ENCODE measurements at places on chromosomes 13 and 19.

DNA sequence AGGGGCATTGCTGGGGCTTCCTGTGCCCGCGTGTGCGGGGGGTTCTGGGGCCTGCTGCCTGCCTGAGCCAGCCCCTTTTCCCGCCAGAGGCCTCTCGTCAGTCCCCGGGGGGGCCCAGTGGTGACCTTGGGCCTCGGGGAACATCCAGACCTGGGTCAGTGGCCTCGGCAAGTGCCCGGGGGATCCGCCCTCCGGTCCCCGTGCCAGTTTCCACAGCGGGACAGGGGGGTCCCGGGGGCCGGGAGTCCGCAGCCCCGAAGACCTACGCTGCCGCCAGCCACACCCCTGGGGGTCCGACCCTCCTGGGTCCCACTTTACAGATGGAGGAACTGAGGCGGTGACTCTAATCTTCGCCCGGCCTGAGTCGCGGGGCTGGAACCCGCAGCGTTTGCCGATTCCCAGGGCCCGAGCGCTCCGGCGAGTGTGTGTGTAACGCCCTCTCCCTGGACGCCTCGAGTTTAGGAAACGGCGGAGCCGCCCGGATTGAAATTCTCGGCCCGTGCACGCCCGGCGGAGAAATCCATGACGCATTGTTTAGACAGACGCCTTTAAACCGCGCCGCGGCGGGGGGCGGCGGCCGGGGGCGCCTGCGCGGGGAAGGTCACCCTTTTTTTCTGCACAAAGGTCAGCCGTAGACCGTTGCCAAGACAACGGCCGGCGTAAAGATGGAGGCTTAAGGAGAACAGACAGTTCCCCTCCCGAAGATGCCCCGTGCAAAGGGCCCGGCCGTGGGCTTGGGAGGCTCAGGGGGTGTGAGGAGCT is 39.3 kb downstream of the EFNA2 start:
- peak; percentile 54 for DNase-seq

GRCh38 chr19:45406226-45407090 is at the start of gene POLR1G:
Gene POLR1G (plus strand): TSS chr19:45406644. CDS start chr19:45406697, 53 bp downstream.
- DNase-seq = peak; percentile 89

- DNase-seq = no peak
These were observed 11.8 kb downstream of the SLC25A30 start for GRCh38 chr13:45406421-45406820.

- DNase-seq = peak; percentile 56
These were observed 2.1 kb downstream of the ZNF575 start for GRCh38 chr19:43534816-43535761.

DNA sequence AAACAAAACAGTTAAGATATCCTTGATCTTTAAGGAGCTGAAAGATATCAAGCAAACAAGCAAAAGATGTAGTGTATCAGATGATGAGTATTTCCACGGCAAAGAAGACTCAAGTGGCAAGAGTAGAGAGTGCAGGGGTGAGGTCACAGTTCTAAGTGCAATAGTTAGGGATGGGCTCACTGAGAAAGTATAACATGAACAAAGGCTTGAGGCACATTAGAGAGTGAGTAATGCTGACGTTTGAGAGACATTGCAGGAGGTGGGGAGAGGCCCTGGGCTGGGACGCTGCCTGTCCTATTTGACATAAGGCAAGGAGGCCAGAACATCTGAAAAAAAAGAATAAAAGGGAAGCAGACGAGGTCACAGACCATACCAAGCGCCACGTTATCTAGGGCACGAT is 1.4 kb downstream of the DUXA start:
- DNase-seq = no peak

DNA sequence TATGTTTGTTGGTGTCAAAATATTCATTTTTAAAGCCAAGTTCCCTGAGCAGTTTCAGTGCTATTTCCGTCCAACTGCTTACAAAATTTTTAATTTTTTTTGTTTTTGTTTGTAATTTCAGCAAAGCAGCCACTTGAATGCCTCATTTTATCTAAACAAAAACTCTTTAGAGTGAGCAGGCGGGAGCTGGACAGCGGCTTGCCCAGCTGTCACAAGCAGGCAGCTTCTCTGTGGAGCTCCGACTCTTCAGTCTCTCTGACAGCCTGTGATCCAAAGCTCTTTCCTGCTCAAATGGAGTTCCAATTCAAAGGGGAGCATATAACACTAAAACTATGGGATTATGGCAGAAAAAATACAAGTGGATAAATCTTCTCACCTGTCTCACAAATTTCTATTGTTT is 618.3 kb upstream of the PCDH20 start:
- DNase-seq = no peak

DNA sequence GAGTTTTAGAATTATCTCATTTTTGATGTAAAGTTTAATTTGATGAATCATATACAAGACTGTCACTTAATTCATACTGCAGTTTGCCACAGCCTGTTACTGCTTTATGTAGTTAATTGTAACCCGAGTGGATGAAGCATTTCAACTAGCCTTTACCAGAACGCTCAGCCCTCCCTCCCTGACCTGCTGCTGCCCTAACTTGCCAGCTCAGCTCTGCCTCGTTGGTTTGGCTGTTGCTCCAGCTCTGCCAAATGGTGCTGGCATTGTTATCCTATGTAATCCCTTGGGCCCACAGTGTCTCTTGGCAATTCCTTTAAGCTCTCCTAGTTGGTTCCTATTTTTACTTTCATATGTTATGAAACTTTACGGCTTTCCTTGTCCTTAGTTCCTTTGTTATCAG is 113.3 kb downstream of the LMO7 start:
- no peak for DNase-seq

DNA sequence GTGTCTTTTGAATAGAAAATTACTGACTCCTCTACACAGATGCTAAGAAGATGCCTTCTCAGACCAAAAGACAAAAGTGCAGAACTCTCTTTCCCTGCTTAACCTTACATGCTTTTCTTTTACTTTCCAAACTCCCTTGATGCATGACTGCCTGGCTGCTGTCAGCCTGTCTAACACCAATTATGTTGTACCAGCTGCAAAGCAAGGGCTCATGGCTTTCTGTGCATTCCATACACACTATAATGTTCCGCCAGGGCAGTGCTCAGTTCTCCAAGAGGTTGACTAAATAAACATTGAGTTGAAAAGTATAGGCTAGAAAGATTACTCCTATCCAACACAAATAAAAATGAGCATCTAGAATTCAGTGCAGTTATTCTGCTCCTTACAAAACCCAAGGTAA is 330.4 kb upstream of the NBEA start:
- no peak for DNase-seq

DNA sequence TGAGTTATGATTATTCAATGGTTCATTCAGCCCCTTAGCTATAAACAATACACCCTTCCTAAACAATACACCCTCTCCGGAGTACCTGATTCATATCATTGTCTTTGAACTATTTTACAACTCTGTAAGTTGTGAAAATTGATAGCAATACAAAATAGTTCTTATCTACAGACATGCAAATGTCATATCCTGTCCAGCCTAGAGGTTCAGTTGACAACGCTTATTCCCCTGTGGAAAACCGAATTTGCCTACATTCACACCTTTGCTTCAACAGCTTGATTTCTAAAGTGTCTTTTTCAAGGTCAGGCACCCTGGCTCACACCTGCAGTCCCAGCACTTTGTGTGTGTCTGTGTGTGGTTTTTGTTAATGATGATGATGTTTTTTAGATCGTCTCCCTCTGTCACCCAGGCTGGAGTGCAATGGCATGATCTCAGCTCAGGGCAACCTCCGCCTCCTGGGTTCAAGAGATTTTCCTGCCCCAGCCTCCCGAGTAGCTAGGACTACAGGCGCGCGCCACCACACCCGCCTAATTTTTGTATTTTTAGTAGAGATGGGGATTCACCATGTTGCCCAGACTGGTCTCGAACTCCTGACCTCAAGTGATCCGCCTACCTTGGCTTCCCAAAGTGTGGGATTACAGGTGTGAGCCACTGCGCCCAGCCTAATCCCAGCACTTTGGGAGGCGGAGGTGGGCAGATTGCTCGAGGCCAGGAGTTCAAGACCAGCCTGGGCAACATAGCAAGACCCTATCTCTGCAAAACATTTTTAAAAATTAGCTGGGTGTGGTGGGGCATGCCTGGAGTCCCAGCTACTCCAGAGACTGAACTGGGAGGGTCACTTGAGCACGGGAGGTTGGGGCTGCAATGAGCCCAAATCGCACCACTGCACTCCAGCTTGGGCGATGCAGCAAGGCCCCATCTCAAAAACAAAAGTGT is 9.6 kb downstream of the C19orf53 start:
- no peak for DNase-seq

DNA sequence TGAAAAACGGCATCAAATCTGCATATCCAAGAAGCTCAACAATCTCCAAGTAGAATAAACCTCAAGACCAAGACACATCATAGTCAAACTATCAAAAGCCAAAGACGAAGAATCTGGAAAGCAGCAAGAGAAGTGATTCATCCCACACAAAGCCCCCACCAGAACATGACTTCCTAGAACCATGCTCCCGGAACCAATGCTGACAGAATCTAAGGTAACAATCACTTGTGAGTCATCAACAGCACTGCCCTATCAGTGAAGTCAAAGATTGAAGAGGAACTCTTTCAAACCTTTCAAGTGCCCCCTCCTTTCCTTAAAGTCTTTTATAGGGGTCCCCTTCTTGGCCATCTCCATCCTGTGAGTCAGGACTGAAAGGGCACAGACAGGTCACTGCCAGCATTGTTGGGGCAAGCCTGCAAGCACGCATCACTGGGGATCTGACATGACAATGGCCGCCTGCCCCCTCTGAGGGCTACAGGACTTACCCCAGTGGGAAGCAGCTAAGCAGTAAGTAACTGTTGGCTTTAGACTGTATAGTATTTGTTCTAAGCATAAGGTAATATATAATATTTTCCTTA is at the start of gene CCDC70:
Gene CCDC70 (plus strand): TSS at position 247 of the 578 bp plus-strand sequence. CDS start 3,443 bp downstream, outside the sequence.
- peak; percentile 44 for DNase-seq

- DNase-seq = no peak
These were observed 7.0 kb downstream of the GPR18 start for GRCh38 chr13:99250982-99251825.

- no peak for DNase-seq
These were observed 514 bp upstream of the MCEMP1 start for GRCh38 chr19:7676376-7676775.

GRCh38 chr13:73937441-73937840 is 196.8 kb downstream of the KLF12 start:
- no peak for DNase-seq
